GM23338 (cell line): ENCODE measurements at places on chromosomes 7 and 10. TPM values are rescaled to one million over a fixed set of nuclear protein-coding genes. Genes with fewer than 3 reads are reported as not detected.

The CDNF gene
- 0.26 and 0.77 TPM in 2 replicates for polyA plus RNA-seq

The PTPRE gene
- 0.34 and 3.0 TPM in 2 replicates for polyA plus RNA-seq

The FAM131B gene
- polyA plus RNA-seq, result 4.7 and 5.4 TPM in 2 replicates

The WNT2 gene
- polyA plus RNA-seq, result 0.09 TPM in 1 of 2 replicates, not detected in the other

The ADARB2 gene
- polyA plus RNA-seq, result 1.7 and 2.0 TPM in 2 replicates

The C7orf57 gene
- polyA plus RNA-seq, result 1.7 and 2.1 TPM in 2 replicates

The TRDMT1 gene
- polyA plus RNA-seq, result 12.0 and 16.0 TPM in 2 replicates

The GPR85 gene
- polyA plus RNA-seq, result 0.16 TPM in 1 of 2 replicates, not detected in the other

The ITGA8 gene
- polyA plus RNA-seq, result not detected in 2 replicates

The EN2 gene
- polyA plus RNA-seq, result not detected in 2 replicates

The UNC5B gene
- polyA plus RNA-seq, result 8.0 and 8.7 TPM in 2 replicates

The GARS1 gene
- polyA plus RNA-seq, result 198 and 207 TPM in 2 replicates

The ZEB1 gene
- polyA plus RNA-seq, result 0.16 and 0.42 TPM in 2 replicates

The BMPER gene
- polyA plus RNA-seq, result 0.53 and 0.77 TPM in 2 replicates

The HMX2 gene
- 3.1 and 3.4 TPM in 2 replicates for polyA plus RNA-seq

The SDK1 gene
- polyA plus RNA-seq, result 2.1 and 2.2 TPM in 2 replicates

The CHST3 gene
- polyA plus RNA-seq, result 0.94 and 1.1 TPM in 2 replicates

The IFRD1 gene
- 59.6 and 69.6 TPM in 2 replicates for polyA plus RNA-seq

The GNAT3 gene
- not detected in 2 replicates for polyA plus RNA-seq

The TCAF2 gene
- polyA plus RNA-seq, result 0.09 TPM in 1 of 2 replicates, not detected in the other

The GATAD1 gene
- 15.1 and 15.4 TPM in 2 replicates for polyA plus RNA-seq

The GRID1 gene
- polyA plus RNA-seq, result 0.09 and 0.15 TPM in 2 replicates

The LIPJ gene
- polyA plus RNA-seq, result not detected in 2 replicates

The SLC18A2 gene
- polyA plus RNA-seq, result 4.3 TPM in 2 replicates
